ENCODE measurements at places on chromosomes 12 and 14.

DNA sequence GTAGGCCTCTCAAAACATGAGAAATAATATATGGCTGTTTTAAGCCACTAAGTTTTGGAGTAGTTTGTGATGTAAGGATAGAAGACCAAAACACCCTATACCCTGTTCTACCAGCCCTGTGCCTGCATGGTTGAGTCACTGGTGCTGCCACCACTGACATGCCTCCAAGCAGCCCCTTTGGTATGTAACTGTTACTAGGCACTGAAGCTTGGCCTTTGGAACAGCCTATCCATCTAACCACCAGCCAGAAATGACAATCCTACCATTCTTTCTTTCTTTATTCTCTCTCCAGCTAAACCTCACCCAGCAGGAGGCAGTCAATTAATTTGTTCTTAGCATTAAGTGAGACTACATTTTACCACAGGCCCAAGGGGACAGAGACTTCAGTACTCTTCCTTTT, 240.3 kb downstream of the MSRB3 start:
- DNase-seq = no peak

GRCh38 chr14:90678420-90678819, 137.8 kb downstream of the TTC7B start:
- no peak for DNase-seq

DNA sequence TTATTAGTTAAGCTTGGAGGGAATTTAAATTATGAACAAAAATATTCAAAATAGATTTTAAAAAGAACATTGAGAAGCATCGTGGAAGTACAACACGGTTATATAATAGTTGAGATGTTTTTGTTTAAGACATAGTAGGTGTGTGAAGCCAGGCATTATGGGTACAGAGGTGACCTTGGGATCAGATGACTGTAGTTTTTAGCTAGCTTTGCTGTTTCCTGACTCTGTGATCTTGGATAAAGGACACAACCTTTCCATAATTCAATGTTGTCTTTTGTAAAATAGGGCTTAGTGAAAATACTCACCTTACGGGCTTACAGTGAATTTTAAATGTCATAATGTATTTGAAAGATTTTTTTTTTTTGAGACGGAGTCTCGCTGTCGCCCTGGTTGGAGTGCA, 239.7 kb downstream of the SLC2A13 start:
- DNase-seq = no peak

- DNase-seq = no peak
Measured at GRCh38 chr14:21201732-21202462, 46.0 kb upstream of the OR5AU1 start.

- no peak for DNase-seq
Measured at GRCh38 chr14:64566651-64567122, 16.9 kb downstream of the PPP1R36 start.

DNA sequence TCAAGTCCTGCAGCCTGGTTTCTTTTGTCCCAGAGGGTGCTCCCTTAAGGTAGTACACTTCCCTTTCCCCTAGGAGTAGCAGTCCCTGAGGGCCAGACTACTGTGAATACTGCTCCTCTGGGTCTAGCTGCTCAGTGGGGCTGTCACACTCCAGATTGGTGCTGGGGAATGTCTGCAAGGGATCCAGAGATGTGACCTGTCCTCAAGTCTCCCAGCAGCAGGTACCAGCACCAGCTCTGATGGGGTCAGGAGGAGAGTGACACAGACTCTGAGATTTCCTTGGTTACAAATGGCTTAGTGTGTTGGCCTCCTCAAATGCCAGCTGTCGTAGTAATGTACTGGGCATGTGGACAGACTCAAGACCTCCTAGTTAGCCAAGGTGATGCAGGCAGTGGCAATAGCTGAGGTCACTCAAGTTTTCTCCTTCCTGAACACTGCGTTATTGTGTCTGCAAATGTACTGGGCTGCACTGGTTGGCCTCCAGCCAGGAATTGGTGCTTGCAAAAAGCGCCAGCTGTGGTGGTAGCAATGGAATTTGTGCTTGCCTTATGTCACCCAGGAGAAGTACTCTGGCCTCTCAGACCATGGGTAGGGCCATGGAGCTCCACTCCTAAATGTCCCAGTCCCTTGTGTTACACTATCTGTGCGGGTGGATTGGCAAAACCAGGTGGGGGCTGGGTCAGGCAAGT, 36.4 kb upstream of the AEBP2 start:
- no peak for DNase-seq

- no peak for DNase-seq
Measured at GRCh38 chr14:32784405-32784804, 154.3 kb upstream of the NPAS3 start.

- DNase-seq = no peak
Measured at GRCh38 chr12:5499566-5500330, 67.8 kb downstream of the NTF3 start.

DNA sequence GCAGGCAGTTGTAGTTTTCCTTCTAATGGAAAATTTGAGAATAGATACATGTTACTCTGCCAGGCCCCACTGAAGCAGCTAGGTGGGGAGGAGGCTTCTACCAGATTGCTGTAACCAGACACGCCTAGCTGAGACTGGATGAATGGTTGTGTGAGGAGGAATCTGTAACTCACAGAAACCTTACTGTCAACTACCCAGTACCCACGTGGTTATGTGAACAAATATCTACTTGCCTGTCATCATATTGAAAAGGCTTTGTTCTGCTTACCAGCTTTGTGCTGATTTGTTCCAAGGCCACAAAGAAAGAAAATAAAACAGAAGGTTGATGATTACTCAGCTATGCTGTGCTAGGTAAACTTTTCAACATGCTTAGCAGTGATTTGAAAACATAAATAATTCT, 167.2 kb downstream of the CAPZA3 start:
- DNase-seq = no peak

- DNase-seq = no peak
Measured at GRCh38 chr14:68786491-68787091, 6.3 kb downstream of the ZFP36L1 start.

DNA sequence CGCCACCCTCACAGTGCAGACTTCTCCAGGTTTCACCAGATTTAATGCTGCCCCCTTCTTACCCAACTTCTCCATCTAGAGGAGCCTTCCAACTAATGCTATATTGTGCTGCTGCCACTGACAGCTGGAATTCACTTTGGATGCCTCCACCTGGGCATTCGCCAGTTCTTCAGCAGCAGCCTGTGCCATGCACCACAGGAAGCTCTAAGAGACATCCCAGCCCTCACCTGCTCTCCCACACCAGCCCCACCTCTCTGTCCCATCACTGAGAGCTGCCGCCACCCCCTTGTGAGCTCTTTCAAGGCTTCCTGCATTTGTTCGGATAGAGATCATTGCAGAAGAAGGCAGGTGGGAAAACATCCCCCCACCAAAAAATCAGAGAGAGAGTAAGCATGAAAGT, 4.6 kb upstream of the KRT2 start:
- DNase-seq = no peak

DNA sequence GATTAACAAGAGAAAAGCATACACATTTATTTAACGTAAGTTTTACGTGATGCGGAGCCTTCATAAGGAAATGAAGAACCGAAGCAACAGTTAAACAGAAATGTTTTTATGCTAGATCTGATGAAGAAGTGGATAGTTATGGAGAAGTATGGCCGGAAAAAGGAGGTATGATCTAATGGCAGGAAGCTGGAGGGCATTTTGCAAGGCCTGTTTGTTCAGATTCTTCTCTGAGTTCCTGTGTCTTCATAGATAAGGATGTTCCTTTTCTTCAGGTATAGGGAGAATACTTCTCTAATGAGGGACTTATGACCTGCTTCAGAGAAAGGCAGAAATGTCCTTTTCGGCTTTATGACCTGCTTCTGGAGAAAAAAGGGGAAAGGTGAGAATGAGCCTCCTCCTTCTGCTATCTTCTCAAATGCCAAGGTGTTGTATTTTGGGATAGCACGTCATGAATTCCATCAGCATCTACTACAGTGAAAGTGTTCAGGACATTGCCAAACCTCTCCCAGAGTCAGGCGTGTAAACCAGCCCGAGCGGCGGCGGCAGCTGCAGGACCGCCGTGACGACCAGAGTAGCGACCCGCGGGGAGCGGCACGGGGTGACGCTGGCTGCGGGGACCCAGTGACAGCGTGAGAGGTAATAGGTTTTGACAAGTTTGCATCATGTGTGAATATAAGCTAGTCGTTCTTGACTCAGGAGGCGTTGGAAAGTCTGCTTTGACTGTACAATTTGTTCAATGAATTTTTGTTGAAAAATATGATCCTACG, 33.7 kb upstream of the SGPP1 start:
- no peak for DNase-seq
